ENCODE measurements at places on chromosomes 13 and 19.

GRCh38 chr19:14786421-14786851, 8.1 kb upstream of the ADGRE2 start:
- peak; percentile 34 for DNase-seq

GRCh38 chr13:41674246-41674645, 216.9 kb downstream of the RGCC start:
- DNase-seq = no peak

DNA sequence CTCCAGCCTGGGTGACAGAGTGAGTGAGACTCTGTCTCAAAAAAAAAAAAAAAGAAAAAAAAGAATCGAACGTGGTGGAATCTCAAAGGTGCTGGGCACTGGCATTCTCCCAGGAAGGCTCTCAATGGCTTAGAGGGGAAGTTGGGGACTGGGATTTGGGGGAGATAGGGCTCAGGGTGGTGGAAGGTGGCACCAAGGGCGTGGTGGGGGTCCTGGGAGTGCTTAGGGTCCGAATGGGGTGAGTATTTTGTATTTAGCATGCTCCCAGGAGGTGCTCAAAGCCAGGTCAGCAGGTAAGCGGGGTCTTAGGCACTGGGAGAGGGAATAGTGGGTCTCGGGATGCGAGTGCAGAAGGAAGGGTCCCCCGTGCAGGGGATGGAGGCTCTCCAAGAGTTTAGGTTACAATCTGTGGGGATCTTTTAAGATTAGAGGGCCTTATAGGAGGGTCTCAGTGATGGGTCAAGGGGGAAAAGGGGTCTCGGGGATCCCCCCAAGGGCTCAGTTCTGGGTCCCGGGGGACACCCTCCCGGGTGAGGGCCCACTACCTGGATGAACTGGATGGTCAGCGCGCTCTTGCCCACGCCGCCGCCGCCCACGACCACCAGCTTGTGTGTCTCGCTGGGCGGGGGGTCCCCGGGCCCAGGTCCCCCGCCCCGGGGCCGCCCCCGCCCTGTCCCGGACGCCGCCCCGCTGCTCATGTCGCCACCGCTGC, 386 bp downstream of the RRAS start:
- DNase-seq = no peak

DNA sequence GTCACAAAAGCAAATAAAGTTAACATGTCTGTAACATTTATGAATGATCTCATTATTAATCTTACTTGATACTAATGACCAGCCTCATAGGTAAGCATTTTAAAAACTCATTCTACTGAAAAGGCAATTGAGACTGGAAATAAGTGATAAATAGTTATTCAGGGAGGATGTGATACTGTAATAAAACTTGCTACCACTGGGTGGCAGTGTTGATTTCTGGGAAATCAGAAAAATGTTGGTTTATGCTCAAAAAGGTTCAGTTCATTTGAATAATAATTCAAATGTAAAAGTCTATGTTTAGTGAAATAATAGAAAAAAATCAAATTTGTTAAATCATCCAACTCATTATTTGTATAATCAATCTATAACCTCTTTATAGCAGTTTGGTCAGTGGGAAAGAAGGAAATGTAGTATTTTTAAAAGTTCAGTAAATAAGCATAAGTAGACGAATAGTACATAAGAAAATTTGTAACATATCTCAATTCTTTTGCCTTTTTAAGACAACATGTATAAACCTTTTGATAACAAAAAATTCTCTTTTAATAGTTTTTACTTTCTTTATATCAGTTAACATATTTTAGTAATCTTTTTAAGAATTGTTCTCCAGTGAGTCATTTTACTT, 9.6 kb downstream of the ABHD13 start:
- DNase-seq = peak; percentile 52

DNA sequence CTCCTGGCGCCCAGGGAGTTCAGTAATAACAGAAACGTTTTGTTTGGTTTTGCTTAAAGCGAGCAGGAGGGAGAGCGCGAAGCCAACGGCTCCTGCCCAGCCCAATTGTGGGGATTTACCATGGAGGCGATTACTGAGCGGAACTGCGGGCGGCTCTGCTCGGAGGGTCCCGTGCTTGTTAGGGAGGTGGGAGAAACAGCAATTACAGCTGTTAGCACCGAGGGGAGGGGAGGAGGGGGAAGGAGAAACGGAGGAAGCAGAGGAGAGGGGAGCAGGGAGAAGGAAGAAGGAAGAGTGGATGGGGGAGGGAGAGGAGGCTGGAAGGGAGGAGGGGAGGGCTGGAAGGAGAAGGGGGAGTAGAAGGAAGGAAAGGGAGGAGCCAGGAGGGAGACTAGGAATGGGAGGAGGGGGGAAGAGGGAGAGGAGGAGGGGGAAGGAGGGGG, 7.7 kb upstream of the ONECUT3 start:
- no peak for DNase-seq
